ENCODE measurements at places on chromosomes 4 and X.
A peak's percentile ranks its signal among the peaks of the same experiment; 100 is the strongest.

- DNase-seq: peak; percentile 50
Measured at GRCh38 chr4:36244257-36245082, at the start of gene ARAP2. ARAP2 (minus strand) TSS chr4:36244514; CDS start chr4:36229486, 15,028 bp downstream.

DNA sequence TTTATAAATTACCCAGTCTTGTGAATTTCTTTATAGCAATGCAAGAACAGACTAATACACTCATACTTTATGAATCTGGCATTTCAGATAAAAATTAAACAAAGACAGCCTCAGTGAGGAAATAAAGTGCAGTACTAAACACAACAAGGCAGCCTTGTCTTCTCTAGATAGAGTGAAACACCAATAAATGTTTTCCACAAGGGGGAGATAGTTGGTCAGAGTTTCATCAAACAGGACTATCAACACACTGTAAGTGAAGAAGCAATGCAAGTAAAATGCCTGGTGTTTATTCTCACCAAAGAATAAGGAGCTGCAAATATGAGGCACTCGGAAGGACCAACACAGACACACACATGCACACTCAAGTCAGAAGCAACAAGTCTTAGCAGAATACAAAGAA lies 62.8 kb downstream of the FAM9B start:
- no peak for DNase-seq

DNA sequence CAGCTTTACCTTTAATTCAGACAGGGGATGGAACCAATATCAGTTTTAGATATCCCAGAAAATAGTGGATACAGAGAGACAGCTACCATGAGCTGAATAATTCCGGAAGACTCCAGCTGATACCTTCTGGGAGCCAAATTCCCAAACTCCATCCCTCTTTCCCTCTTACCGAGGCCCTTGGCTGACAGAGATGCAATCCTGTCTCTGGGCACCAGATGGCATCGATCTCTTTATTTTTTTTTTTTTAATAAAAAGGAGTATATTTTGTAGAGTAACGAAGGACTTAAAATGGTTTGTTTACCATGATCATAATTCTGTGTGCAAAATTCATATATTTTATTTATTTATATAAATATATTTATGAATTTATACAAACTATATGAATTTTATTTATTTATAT lies 31.0 kb downstream of the RAB40A start:
- no peak for DNase-seq

GRCh38 chr4:4386736-4387392 lies at the start of gene NSG1:
NSG1 (plus strand) TSS chr4:4387102; CDS start chr4:4387630, 528 bp downstream.
- DNase-seq: peak; percentile 9

DNA sequence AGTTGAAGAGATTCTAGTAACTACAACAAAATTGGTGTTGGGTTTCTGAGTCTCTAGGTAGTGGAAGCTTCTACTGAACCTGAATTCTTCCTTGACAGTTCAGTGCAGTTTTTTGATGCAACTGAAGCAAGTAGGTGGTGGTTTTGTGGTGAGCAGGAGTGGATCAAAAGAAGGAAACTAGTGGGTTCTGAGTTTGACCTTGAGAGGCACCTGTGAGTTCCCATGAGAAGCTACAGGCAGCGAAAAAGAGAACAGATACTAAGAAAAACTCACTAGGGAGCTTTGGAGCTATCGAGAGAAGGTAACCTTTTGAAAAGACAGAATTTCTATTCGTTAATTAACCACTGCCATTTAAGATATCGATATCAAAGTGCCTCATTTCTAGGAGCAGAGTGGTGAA lies 145.2 kb downstream of the PDHA2 start:
- DNase-seq: no peak

DNA sequence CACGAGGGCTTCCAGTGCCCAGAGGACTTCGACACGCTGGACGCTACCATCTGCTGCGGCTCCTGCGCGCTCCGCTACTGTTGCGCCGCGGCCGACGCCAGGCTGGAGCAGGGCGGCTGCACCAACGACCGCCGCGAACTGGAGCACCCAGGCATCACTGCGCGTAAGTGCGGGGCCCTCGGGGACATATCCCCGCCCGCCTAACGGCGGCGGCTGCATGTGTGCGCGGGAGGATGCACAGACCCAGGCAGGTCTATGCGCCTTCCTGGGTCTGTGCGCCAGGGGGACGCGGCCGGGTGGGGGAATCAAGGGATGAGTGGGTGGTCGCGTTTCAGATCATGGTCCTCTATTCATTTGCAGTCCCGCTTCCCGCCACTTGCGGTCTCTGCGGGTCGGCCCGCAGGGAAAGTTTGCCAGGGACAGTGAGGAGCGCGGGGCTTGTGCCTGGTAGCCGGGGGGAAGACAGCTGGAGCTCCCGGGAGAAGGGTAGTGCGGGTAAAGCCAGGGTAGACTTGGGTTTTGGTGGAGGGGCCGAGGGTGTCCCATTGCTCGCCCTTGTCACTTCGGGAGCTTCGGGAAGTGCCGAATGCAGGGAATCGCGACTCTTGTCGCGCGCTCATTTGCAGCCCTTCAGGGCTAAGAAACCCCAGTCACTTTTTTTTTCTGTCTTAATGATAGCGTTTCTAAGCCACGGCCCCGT lies 1.0 kb downstream of the SHISA3 start:
- no peak for DNase-seq

- no peak for DNase-seq
Measured at GRCh38 chr4:3705236-3705987, 60.8 kb upstream of the ADRA2C start.

DNA sequence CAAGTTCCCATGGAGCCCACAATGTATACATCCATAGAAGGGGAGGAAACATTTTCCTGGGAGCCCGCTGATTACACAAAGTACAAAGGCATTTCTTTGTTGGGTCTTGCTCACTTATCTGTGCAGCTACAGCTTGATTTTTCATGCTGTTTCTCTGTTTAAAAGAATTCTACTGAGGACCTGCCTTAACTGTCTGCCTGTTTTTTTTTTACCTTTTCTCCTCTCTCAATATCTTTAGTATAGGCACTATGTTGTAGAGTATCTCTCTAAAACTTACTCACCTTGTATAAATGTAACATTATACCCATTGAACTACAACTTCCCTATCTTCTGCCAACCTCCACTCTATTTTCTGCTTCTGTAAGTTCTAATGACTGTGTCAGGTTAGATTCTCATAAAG lies 494.6 kb upstream of the EPHA5 start:
- no peak for DNase-seq

- no peak for DNase-seq
Measured at GRCh38 chr4:3251691-3252479, 2.9 kb downstream of the MSANTD1 start.

DNA sequence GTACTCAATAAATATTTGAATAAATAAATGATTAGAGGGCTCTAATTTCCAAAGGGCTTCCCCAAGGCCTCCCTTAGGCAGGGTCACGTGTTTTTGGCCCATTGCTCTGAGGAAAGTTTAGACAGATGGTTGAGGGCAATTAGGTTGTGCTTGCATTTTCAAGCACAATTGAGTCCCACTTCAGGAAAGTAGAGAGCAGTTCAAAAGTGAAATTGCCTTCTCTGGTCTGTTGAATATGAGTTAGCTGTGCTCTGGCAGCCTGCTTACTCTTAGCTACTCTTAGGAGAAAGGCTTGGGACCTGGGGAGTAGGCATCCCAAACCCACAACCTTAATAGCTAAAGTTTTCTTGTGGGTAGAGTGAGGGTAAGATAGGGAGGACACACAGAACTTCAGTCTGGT lies 9.0 kb upstream of the DRP2 start:
- no peak for DNase-seq

- DNase-seq: no peak
Measured at GRCh38 chr4:55087009-55087912, 38.1 kb downstream of the KDR start.

GRCh38 chr4:88969271-88969670 lies 87.7 kb downstream of the FAM13A start:
- no peak for DNase-seq

DNA sequence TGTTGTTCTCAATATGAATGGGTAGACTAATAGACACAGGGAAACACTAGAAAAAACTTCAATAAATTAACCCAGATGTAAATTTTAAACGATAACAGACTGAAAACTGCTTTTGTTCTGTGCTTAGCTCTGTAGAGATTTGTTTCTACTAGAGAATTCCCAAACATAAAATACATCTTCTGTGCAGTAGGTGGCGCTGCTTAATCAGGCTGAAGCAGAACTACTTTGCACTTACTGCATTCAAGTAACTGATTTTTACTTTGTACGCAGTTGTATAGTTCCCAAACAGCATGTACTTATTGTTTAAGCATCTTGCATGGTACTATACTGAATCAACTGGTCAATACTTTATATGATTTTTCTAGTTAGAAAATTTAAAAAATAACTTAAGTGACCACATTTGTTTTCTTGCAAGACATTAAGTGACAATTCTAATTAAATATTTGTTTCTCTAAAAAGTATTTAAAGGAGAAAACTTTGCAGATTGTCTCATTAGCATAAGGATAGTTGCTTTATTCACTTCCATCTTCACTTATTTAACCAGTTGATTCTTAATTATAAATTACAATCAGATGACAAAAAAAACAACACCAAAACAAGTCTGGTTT lies 490.6 kb downstream of the IL15 start:
- DNase-seq: peak; percentile 29

- no peak for DNase-seq
Measured at GRCh38 chr4:36283912-36284465, 2.6 kb downstream of the DTHD1 start.

GRCh38 chr4:152700151-152700550 lies 20.4 kb upstream of the TMEM154 start:
- no peak for DNase-seq

GRCh38 chrX:46903458-46904242 lies 8.6 kb upstream of the JADE3 start:
- DNase-seq: no peak

DNA sequence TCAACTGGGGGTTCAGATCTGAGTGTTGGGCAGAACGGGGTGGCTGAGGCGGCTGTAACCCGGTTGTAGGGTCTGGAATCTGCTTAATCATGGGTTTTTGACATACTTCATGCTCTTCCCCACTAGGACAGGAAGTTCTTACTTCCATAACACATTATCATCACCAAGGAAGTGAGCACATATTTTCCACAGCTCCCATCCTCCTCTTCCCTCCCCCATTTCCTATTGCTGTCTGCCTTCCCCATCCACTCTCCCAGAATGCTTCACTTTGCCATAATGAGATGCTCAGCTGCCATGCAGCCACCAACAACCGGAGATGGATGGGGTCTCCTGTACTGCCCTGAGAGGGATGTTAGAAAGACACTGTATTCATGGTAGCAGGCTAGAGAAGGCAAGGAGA lies 6.4 kb upstream of the DCUN1D4 start:
- DNase-seq: no peak

GRCh38 chr4:141900856-141901255 lies 264.5 kb downstream of the IL15 start:
- no peak for DNase-seq

DNA sequence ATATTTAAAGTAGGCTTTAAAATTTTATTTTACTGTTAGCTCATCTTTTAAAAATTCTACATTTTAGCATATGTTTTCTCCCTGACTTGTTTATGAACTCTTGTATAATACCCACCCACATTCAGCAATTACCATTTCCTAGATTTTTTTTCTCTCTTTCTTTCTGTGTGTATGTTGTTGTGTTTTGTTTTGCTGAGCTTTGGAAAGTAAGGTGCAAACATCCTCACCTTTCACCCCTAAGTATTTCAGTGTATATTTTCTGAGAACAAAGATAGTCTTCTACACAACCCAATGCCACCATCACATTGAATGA lies 18.8 kb downstream of the GRPR start:
- DNase-seq: no peak

DNA sequence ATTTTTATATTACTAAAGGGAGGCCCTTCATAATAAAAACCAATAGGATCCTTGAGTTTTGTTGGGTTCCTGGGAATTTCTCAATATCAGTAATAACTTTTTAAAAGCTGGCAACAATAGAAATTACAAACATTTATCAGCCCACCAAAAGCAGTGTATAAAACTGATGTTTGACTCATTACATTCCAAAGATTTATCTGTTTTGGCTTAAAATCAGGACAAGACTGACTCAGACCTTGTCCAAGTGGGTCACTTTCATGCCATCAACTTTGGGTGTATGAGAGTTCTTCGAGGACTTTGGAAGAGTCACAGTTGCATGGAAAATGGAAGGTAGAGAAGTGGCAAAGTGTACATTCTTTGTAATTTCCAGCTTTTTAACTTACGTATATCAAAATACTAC lies 102.8 kb downstream of the FRMPD4 start:
- no peak for DNase-seq

DNA sequence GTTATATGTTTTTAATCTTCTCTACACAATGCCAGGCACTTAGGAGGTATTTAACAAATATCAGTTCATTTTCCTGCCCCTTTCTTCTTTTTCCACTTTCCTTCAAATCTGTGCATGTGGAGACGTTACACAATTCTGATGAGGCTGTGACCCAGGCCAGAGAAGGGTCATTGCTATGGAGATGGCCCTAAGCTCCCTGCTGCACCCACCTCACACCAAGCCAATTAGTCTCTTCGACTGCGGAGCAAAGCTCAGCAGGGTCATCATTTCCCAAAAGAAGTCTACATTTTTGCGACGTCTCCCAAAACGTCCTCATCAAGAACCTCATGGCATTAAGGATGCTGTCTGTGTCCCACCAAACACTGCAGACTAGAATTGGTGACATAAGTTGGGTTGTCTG lies 28.9 kb upstream of the VEGFD start:
- no peak for DNase-seq

DNA sequence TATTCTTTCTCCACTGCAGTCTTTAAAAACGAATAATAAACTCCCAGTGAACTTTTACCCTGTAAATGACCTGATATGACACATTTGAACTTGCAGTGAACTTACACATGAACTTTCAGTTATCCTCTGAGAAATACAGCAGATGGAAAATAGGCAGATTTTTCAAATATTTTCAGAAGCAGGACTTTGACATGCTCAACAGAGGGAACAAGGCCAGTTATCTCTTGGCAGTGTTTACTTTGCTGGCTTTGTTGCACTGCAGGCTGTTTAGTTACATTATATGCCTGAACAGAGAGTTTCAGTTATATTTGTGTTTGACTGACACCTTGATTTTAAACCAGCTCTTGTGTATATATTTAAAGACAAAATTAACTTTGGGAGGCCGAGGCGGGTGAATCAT lies 47.6 kb upstream of the FGG start:
- no peak for DNase-seq

GRCh38 chrX:3526071-3526470 lies 179.6 kb upstream of the MXRA5 start:
- DNase-seq: no peak

DNA sequence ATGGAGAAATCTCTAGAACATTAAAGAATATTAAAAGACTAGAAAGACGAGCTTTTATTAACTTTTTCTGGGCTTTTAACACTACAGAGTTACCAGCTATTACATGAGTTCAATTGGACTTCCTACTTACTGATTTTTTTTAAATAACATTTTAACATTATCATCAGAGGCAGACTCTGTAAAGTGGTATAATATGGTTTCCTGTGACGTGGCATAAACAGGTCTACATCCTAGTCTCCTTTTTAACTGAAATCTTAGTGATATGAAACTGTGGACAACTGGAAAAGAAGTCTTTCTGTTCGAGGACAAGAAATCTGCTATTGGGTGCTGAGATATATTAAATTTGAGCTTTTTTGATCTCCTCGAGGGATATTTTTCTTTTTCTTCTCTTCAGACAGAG lies 48.7 kb upstream of the ABCG2 start:
- no peak for DNase-seq

Data from stimulated activated CD8-positive, alpha-beta memory T cell treated with anti-CD3 and anti-CD28 coated beads, Interleukin-4, amount 100 ng/mL, for 1 hour (primary cell).